ENCODE measurements at places on chromosomes 1 and 21. TPM values are rescaled to one million over a fixed set of nuclear protein-coding genes. Genes with fewer than 3 reads are reported as not detected.
A peak's percentile ranks its signal among the peaks of the same experiment; 100 is the strongest.

ATP6V1G3 gene
- polyA plus RNA-seq: not detected

ADGRL4 gene
- polyA plus RNA-seq: 0.24 TPM

C1orf185 gene
- not detected for polyA plus RNA-seq

KCND3 gene
- polyA plus RNA-seq: not detected

GRCh38 chr21:40714536-40714935 is 132.4 kb downstream of the DSCAM start:
- no peak for DNase-seq
- H3K27ac ChIP-seq: no peak overlapping the region
- no peaks in the 10 kb centered on the region for H3K27me3 ChIP-seq

GRCh38 chr1:18452550-18452949 is 28.2 kb upstream of the KLHDC7A start:
- no peaks in the 10 kb centered on the region for H3K36me3 ChIP-seq
- H3K4me3 ChIP-seq: no peak overlapping the region
- H3K4me1 ChIP-seq: no peaks in the 10 kb centered on the region
- no peaks in the 10 kb centered on the region for H3K27me3 ChIP-seq

DNA sequence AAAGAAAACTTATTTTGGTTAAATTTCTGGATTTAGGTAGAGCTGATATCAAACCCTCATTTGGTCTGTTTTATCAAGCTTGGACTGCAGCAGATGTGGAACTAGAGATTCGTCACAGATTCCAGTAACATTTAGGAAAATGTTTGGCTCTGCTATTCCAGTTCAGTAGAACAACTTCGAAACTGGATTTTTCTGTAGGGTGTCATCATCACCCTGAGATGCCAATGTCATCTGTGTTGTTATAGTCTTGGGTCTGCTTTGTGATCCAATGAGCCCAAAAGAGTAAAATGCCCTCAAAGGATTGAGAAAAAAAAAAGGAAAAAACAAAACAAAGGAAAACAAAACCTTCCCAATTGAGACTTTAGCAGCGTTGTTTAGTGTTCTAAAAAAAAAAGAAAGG is 55.4 kb downstream of the LAMC2 start:
- no peaks in the 10 kb centered on the region for H3K27me3 ChIP-seq
- no peaks in the 10 kb centered on the region for H3K36me3 ChIP-seq
- DNase-seq: no peak
- no peaks in the 10 kb centered on the region for H3K4me1 ChIP-seq

DNA sequence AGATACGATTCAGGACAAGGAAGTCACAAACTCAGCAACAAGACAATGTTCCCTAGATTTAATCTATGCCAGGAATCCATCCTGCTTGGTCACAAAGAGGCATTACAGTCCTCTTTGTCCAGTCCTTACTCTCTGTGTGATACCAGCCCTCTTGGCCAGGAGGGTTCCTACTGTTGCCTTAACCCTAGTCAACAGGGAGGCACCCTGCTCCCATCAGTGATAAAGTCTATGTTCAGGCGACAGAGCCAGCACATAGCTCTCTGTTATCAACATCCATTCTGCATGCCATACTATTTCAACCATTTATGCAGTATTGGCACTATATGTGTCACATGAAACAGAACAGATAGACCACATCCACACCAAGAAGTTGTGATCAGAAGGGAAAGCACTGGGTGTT is 4.4 kb upstream of the NPL start:
- 0 out of 2 replicates have a peak, but pooled peaks cover 5% of the 10 kb centered on the region for H3K4me1 ChIP-seq
- H3K36me3 ChIP-seq: no peaks in the 10 kb centered on the region
- no peak overlapping the region for H3K4me3 ChIP-seq

- DNase-seq: no peak
- no peaks in the 10 kb centered on the region for H3K36me3 ChIP-seq
- no peak overlapping the region for H3K4me3 ChIP-seq
- H3K4me1 ChIP-seq: peaks cover 44% of the 10 kb centered on the region
- no peaks in the 10 kb centered on the region for H3K27me3 ChIP-seq
- no peak overlapping the region for H3K27ac ChIP-seq
Observed at GRCh38 chr1:914891-915280, 8.8 kb upstream of the SAMD11 start.

DNA sequence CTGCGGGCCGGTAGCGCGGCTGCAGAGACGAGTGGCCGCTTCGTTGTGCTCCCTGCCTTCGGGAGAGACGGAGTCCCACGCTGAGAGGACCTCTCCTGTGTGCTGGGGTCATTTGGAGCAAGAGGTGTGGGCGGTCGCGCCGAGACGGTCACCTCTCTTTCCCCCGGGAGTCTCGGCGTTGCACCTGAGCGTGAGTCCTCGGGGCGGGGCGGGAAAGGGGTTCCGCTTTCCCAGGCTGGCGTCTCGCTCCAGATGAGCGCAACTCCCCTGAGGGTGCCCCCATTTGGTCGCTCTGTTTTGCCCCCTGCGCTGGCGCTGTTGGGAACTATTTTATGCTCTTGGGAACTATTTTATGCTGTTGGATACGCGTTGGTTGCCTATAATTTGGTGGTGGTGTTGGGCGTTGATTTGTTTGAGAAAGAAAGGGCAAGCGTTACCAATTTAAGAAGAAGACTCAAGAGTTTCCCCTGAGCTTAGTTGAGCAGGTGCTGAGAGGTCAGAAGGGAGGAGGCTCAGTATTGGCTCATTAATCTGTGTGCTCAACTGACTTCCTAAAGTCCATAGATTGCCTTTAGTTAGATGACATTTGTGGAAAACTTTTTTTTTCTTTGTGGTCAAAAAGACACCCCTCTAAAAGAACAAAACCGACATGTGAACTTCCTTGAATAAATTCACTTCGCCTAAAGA is 683 bp downstream of the LRRC8B start:
- H3K27me3 ChIP-seq: no peaks in the 10 kb centered on the region
- peak; percentile 68 for DNase-seq
- peaks cover 7% of the 10 kb centered on the region for H3K36me3 ChIP-seq
- H3K27ac ChIP-seq: peak overlapping the region; percentile 86
- peaks cover 9% of the 10 kb centered on the region for H3K4me1 ChIP-seq
- peak overlapping the region; percentile 100 for H3K4me3 ChIP-seq

GRCh38 chr1:178119628-178120027 is 25.7 kb downstream of the RASAL2 start:
- H3K4me3 ChIP-seq: no peak overlapping the region
- no peaks in the 10 kb centered on the region for H3K36me3 ChIP-seq
- no peak for DNase-seq
- H3K27me3 ChIP-seq: no peaks in the 10 kb centered on the region
- H3K4me1 ChIP-seq: no peaks in the 10 kb centered on the region
- H3K27ac ChIP-seq: no peak overlapping the region

- peaks cover 26% of the 10 kb centered on the region for H3K36me3 ChIP-seq
- H3K4me1 ChIP-seq: peaks cover 17% of the 10 kb centered on the region
- no peak overlapping the region for H3K27ac ChIP-seq
- DNase-seq: no peak
Observed at GRCh38 chr1:193054169-193054675, 4.9 kb downstream of the UCHL5 start.

DNA sequence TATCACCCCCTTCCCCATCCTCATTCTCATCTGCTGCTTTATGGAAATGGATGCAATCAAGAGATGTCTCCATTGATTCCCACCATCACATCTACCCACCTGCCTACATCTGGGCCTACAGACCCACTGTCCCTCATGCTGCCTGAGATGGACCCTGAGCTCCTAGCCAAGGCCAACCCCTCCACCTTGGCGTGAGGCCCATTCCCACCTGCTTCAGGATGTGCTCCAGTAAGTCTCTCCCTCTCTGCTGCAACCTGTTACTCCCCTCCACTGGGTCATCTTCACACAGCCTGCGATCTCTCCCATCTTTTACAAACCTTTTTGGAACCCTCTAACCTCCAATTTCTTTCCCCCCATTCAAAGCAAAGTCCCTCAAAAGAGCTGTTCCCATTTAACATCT is 4.5 kb upstream of the GALE start:
- no peak overlapping the region for H3K27ac ChIP-seq
- peaks cover 17% of the 10 kb centered on the region for H3K4me1 ChIP-seq
- DNase-seq: no peak
- no peaks in the 10 kb centered on the region for H3K27me3 ChIP-seq
- H3K36me3 ChIP-seq: no peaks in the 10 kb centered on the region

DNA sequence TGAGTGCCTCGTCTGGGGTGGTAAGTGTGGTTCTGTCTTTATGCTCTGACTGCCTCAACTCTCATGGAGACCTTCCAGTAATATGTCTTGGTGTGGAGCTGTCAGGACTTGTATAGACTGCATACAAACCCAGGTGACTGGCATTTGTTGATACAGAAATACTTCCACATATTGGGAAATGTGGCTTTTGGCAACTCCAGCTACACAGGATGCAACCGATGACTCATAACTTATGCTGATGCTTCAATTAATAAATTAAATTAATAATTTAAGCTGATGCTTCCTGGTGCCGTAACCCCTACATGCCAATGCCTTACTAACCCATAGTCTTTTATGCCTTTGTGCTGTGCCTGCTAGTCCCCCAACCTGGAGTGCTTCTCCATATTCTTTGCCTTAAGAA is 72.3 kb upstream of the ARTN start:
- H3K4me1 ChIP-seq: peaks cover 23% of the 10 kb centered on the region
- no peaks in the 10 kb centered on the region for H3K27me3 ChIP-seq
- no peak for DNase-seq
- no peak overlapping the region for H3K4me3 ChIP-seq
- peak overlapping the region; percentile 67 for H3K27ac ChIP-seq

- H3K27ac ChIP-seq: no peak overlapping the region
- H3K36me3 ChIP-seq: no peaks in the 10 kb centered on the region
- H3K27me3 ChIP-seq: no peaks in the 10 kb centered on the region
- DNase-seq: no peak
Observed at GRCh38 chr1:60129911-60130310, 56.3 kb upstream of the C1orf87 start.

GRCh38 chr1:15205586-15206346 is 41.3 kb upstream of the FHAD1 start:
- no peak for DNase-seq
- peaks cover 10% of the 10 kb centered on the region for H3K4me1 ChIP-seq
- H3K27ac ChIP-seq: no peak overlapping the region

DNA sequence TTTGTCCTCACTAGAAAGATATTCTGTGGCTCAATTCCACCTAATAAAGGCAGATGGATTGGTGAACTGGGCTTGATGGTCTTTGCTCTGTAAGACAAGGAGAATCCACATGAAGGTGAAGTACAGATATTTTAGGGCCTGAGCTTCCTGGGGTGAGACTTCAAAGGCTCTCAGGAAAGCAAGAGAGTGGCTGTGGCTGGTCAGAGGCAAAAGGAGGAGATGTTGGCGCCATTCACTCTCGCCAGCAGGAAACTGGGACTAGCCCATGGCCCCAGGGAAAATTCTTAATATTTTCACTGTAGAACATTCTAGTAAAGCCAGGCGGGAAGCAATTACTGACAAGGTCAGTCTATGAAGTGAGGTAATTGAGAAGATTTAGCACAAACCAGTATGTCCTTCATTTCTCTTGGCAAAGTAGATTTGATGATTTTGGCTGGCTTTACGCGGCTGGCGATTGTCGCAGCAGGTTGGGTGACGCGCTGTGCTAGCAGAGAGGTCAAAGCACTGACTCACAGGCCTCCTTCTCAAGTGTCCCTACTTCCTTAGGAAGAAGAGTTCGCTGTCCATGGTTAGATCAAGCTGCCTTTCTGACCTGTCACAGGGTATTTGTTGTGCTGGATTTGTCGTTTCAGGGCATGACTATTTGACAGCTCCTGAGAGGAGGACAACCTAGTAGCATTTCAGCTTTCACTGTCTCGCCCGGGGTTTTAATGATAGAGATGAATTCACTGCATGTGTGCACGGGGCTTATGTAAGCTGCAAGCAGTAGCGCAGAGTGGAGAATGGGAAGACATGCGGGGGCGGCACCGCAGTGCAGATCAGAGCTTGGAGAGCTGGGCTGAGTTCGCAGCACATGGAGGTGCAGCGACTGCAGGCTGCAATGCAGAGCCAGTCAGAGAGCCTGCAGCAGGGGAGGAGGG is 32.7 kb downstream of the XCL1 start:
- no peaks in the 10 kb centered on the region for H3K27me3 ChIP-seq
- H3K36me3 ChIP-seq: no peaks in the 10 kb centered on the region
- no peak overlapping the region for H3K4me3 ChIP-seq
- no peak overlapping the region for H3K27ac ChIP-seq
